ENCODE measurements at places on chromosomes 7 and 10. TPM values are rescaled to one million over a fixed set of nuclear protein-coding genes. Genes with fewer than 3 reads are reported as not detected.

The OPN4 gene
- not detected for polyA plus RNA-seq

The APBB1IP gene
- polyA plus RNA-seq: not detected

The TWIST1 gene
- not detected for polyA plus RNA-seq

The TMEM196 gene
- 30.3 TPM for polyA plus RNA-seq

The TAC1 gene
- polyA plus RNA-seq: 3,985 TPM

The SHOC2 gene
- 46.0 TPM for polyA plus RNA-seq

The SPDYE6 gene
- not detected for polyA plus RNA-seq

The ZNF273 gene
- polyA plus RNA-seq: 19.4 TPM

The MSMB gene
- polyA plus RNA-seq: not detected

The VGF gene
- polyA plus RNA-seq: 36.8 TPM

The MACC1 gene
- polyA plus RNA-seq: 0.22 TPM

The OPALIN gene
- polyA plus RNA-seq: not detected

The CPN1 gene
- polyA plus RNA-seq: not detected

The UTF1 gene
- polyA plus RNA-seq: not detected

The PTPRN2 gene
- 45.5 TPM for polyA plus RNA-seq

The FOXP2 gene
- polyA plus RNA-seq: 51.3 TPM

The C10orf105 gene
- polyA plus RNA-seq: 0.11 TPM

Measured in neural cell (in vitro differentiated cells).